CD8-positive, alpha-beta T cell (primary cell): ENCODE measurements at places on chromosomes 5 and 9.

- no peak for DNase-seq
These were observed 5.5 kb upstream of the DNAJC21 start for GRCh38 chr5:34923694-34924461.

GRCh38 chr5:152472083-152472482, 67.0 kb upstream of the NMUR2 start:
- DNase-seq: no peak

DNA sequence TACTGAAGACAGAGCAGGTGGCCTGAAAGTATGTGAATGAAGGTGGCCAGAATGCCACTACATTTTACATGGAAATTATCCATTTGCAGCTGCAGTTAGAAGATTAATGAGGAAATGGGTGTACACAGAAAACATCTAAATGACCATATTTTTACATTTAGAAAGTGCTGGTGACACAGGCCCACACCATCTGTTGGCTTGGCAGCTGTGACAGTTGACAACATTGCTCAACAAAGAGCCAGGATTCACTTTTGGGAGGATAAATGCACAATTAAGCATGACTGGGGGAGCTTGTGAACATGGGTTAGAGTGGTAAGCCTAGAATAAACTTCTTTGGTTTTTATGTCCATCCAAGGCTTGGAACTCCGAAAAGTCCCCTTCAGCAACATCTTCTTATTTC, 360.5 kb downstream of the KCTD16 start:
- no peak for DNase-seq

GRCh38 chr5:1509346-1510085, 14.2 kb downstream of the LPCAT1 start:
- DNase-seq: no peak

DNA sequence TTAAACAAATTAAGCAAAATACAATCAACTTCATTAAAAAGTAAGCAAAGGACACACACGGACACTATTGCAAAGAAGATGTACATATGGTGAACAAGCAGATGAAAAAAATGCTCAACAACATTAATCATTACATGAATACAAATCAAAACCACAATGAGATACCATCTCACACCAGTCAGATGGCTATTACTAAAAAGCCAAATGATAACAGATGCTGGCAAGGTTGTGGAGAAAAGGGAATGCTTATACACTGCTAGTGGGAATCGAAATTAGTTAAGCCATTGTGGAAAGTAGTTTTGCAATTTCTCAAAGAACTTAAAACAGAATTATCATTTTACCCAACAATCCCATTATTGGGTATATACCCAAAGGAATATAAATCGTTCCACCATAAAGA, 636.2 kb upstream of the ST8SIA4 start:
- DNase-seq: no peak

DNA sequence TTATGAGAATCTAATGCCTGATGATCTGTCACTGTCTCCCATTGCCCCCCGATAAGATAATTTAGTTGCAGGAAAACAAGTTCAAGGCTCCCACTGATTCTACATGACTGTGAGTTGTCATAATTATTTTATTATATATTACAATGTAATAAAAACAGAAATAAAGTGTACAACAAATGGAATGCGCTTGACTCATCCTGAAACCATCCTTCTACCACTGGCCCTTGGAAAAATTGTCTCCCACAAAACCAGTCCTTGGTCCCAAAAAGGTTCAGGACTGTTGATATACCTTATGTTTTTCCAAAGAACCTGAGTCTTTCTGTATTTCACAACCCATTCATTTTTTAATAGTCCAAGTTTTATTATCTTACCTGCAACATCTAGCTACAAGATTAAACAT, 403.5 kb downstream of the TAF11L14 start:
- DNase-seq: no peak

DNA sequence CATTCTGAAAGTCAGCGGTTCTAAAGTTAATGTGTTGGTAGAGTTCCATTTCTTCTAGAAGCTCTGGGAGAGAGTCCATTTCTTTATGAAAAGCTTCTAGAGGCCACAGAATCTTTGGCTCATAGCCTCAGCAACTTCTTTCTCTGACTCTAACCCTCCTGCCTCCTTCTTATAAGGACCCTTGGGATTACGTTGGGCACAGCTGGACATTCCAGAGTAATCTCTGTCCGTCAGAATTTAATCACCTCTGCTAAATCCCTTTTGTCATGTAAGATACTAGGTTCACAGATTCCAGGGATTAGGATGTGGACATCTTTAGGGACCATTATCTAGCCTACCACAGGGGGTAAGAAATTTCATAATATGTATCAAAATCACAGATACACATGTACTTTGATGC, 22.6 kb upstream of the ANKDD1B start:
- no peak for DNase-seq

GRCh38 chr9:137217276-137218211, 4.5 kb downstream of the RNF208 start:
- DNase-seq: no peak

DNA sequence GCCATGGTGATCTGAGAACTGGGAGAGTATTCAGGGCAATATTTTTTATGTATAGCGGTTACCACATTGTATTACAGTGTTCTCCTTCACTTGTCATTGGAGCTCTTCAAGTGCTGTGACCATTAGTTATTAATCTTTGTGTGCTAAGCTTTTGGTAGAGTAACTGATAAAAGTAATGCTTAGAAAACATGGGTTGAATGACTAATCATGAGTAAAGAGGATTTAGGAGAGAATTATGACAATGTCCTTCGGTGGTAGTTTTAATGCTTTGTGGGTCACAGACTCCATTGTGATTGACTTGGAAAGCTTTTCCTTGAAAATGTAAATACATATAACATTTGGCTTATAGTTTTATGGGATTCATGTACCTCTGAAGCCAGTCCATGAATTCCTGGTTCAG, 21.4 kb downstream of the TGFBR1 start:
- no peak for DNase-seq

DNA sequence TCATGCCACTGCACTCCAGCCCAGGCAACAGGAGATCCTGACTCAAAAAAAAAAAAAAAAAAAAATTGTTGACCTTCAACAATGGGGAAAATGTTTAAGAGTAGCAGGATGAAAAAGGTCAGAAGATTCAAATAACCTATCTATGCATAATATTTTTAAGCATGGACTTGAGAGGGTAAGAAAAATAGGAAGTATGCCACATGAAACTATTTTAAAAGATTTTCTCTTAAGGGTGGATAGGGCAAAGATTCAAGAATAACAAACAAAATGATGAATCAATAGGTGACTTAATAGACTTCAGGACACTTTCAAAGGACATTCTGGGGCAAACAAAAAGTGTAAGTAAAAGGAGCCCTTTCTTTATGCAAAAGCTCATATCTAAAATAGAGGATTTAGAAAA, 3.2 kb downstream of the TEX48 start:
- no peak for DNase-seq

DNA sequence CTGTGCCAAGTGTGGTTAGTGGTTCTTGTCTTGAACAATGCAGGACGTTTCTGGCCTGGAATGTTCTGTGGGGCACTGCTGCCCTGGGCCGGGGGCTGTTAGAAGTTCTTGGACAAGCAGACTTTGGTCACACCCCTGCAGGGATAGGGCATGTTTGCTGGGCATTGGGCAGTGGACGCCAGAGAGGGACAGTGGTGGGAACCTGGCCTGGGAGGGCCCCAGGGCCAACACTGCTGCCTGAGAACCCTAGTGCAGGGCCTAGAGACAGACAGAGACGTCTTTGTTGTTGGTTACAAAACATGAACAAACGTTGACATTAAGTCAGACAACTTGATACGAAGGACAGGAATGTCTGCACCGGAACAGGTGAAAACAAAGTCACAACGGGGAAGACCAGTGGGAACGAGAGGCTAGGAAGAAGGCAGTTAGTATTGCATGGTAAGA, 57.0 kb downstream of the WNK2 start:
- no peak for DNase-seq

GRCh38 chr9:121838746-121839669, 187.6 kb downstream of the DAB2IP start:
- DNase-seq: no peak

DNA sequence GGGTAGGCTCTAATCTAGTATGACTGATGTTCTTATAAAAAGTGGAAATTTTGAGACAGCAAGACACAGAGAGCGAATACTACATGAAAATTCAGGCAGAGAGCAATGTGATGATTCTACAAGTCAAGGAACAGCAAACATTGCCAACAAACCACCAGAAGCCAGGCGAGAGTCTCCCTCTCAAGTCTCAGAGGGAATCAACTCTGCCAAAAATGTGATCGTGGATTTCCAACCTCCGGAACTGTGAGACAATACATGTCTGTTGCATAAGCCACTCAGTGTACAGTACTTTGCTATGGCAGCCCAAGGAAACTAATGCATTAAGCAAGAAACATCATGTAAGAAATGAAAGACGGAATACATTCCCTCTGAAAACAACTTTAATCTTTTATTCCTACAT, 52.1 kb upstream of the CCNG1 start:
- no peak for DNase-seq

DNA sequence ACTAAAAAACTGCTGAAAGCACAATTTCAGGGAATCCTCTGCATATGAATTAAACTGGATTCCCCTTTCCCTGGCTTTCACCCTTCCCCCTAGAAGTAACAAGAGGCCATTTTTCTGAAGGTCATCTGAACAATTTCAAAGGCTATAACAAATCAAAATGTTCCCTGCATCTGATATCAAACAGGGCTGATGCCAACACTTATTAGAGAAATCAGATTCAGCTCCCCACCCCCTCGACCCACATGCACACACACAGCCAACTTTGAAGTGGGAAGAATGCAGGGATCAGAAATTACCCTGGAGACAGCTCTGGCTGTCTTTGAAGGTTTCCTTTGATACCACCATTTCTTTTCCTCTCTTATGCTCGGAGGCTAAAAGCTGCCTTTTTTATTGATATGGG, 149.0 kb upstream of the RAPGEF1 start:
- DNase-seq: no peak

DNA sequence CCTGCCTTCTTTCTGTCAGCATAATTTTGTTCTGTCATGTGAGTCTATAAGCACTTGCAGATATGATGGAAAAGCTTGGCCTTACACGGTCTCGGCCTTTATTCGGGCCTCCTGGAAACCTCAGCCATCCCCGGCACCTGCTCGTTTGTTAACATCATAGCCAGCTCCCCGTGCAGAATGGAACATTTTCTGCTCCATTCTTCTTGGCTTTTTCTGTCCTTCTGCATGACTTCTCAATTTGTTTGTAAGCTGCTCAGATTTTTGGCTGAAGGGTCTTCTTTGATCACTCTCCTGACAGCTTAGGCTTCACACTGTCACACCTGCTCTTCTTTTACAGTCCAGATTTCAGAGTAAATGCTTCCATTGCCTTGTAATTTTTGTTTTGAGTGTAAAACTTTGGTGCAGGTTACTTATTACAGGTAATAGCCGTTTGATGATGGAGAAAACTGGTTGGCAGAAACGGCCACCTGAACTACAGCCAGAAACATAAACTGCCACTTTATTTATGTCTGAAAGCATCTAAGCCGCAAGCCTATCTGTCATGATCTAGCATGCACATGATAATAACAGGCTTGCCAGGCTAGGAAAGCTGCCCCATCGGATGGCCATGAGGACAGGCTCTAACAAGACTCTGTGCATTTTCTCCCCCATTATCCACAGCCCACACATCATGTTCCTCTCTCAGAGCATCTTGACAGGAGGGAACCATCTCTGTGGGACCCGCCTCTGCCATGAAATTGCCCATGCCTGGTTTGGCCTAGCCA, 197.0 kb downstream of the AOPEP start:
- no peak for DNase-seq

DNA sequence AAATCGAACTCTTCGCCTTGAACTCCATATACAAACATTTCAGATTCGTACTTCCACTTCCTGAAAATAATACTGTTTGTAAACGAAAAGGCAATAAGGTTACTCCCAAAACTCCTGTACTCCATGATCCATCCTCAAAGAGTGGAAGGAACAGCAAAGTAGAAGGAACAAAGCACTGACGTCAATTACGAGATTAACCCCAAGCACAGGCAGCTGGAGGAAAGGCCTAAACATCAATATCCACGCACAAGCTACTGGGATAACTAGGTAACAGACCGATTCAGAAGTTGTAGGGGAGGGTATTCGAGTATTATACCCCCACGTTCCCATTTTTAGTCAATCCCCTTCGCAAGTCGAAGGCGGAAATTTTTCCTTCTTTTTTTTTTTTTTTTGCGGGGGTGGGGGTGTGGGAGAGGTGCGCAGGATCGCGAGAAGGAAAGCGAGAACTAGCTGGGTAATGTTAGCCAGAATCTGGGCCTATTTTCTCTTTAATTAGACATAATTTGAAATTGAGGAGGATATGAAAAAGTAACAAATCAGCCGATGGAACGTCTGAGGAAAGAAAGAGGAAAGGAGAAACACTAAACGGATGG, 909 bp downstream of the AFF4 start:
- DNase-seq: no peak

- DNase-seq: no peak
These were observed 112.2 kb upstream of the ADRA1B start for GRCh38 chr5:159804121-159804520.

GRCh38 chr5:44868541-44868940, 59.8 kb downstream of the MRPS30 start:
- DNase-seq: no peak

DNA sequence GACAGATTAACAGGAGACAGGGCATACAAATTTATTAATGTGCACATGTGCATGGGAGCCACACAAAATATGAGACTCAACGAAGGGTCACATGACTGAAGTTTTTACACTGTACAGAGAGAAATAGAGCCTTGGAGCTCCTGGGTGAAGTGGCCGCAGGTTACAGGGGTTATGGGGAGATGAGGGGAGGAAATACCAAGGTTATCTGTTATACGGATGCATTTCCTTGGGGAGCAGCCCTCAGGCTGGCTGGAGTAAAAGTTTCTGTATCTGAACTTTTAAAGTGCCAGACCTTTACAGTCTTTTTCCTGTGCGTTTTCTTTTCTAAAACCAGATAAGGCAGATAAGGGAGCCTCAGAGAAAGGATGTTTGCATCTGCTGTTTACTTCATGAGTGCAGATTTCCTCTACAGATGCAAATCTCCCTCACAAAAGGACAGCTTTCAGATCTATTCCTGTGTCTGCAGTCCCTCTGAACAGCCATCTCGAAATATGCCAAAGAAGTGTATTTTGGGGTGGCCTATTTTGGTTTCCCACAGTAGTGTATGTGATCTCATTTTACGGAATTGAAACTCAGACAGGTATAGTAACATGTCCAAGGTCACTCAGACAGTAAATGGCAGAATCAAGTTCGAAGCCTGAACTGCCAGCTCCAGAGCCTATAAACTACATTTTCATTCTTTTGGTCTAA, 139.3 kb upstream of the FBXL17 start:
- DNase-seq: no peak

DNA sequence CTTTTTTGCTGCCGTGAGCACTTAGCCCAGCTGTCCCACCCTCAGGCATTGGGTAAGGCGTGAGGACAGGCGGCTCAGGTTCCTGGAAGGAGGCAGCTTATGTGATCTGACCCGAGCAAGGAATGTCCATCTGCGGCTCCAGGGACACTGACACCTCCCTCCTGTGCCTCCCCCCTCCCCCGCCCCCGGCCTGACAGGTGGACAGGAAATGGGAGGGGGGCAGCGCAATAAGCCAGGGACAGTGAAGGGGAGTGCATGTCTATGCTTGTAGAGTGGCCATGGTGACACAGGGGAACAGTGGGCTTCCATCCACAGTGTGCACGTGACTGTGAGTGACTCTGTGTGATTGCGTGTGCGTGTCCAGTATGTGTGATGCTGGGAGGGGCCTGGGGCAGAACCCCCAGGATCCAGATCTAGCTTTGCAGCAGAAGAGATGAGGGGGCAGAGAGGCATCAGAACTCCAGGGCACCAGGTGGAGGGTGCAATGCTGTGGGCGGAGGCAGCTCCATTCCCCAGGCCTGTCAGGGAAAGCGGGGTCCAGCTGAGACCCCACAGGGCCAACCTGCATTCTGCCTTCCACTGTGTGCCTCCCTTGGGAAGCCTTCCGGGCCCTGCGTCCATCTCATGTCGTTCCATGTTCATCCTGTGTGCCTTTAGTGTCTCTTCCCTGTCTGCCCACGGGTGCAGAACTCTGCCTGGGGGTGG, 30.5 kb downstream of the CNTFR start:
- no peak for DNase-seq
